Stimulated activated CD4-positive, alpha-beta T cell treated with anti-CD3 and anti-CD28 coated beads, Interleukin-2, amount 100 ng/mL, for 24 hours (primary cell): ENCODE measurements at places on chromosomes 16 and 17.

- no peak for DNase-seq
Measured at GRCh38 chr17:9269350-9270035, 248.2 kb downstream of the NTN1 start.

- no peak for DNase-seq
Measured at GRCh38 chr17:59366773-59367656, 35.6 kb downstream of the YPEL2 start.

GRCh38 chr17:70875729-70876310, 706.5 kb downstream of the KCNJ2 start:
- DNase-seq = no peak

DNA sequence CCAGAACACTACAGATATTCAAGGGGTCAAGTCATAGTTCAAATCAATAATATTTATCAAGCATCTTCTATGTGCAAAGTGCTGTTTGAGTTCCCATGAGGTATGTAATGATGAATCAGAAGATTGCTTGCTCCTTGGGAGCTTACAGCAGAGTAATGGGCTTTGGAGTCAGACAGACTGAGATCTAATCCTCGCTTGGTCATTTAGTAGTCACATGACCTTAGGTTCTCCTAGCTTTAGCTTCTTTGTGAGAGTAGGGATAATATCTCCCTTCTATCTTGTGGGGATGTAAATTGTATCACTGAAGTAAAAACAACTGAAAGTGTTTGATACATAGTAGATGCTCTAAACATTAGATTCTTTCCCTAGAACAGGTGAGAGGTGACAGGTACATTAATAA, 30.1 kb downstream of the SNX11 start:
- DNase-seq = no peak
